ENCODE measurements at places on chromosomes 3 and 15. TPM values are rescaled to one million over a fixed set of nuclear protein-coding genes. Genes with fewer than 3 reads are reported as not detected.

Gene NR1D2
- 12.5 TPM for polyA plus RNA-seq

Gene TJP1
- 66.6 TPM for polyA plus RNA-seq

Gene EPHB3
- 142 TPM for polyA plus RNA-seq

Gene CTXN2
- polyA plus RNA-seq: 0.06 TPM

Gene SLC15A2
- polyA plus RNA-seq: not detected

Gene CD200R1
- polyA plus RNA-seq: not detected

Gene THSD4
- polyA plus RNA-seq: 6.2 TPM

Gene AMIGO3
- polyA plus RNA-seq: 2.6 TPM

Gene CSPG4
- 12.1 TPM for polyA plus RNA-seq

Gene SI
- polyA plus RNA-seq: not detected

Gene LSAMP
- 4.4 TPM for polyA plus RNA-seq

Gene CDCP1
- polyA plus RNA-seq: not detected

Gene AGBL1
- polyA plus RNA-seq: 0.05 TPM

Gene CATSPER2
- polyA plus RNA-seq: 5.3 TPM

Data from cardiac muscle cell (in vitro differentiated cells and primary cell).